ENCODE measurements at places on chromosomes 1 and 21. TPM values are rescaled to one million over a fixed set of nuclear protein-coding genes. Genes with fewer than 3 reads are reported as not detected.

The ALX3 gene
- total RNA-seq, result not detected

The TCHH gene
- 0.22 TPM for total RNA-seq

The KCNA3 gene
- not detected for total RNA-seq

The FCRLA gene
- total RNA-seq, result 0.47 TPM

The FCN3 gene
- total RNA-seq, result not detected

The SCYL3 gene
- 9.3 TPM for total RNA-seq

The FLG2 gene
- total RNA-seq, result not detected

The LENEP gene
- not detected for total RNA-seq
